ENCODE measurements at places on chromosomes 7 and 10.

GRCh38 chr10:73537288-73537687 is 41.5 kb upstream of the PPP3CB start:
- DNase-seq: peak; percentile 21

DNA sequence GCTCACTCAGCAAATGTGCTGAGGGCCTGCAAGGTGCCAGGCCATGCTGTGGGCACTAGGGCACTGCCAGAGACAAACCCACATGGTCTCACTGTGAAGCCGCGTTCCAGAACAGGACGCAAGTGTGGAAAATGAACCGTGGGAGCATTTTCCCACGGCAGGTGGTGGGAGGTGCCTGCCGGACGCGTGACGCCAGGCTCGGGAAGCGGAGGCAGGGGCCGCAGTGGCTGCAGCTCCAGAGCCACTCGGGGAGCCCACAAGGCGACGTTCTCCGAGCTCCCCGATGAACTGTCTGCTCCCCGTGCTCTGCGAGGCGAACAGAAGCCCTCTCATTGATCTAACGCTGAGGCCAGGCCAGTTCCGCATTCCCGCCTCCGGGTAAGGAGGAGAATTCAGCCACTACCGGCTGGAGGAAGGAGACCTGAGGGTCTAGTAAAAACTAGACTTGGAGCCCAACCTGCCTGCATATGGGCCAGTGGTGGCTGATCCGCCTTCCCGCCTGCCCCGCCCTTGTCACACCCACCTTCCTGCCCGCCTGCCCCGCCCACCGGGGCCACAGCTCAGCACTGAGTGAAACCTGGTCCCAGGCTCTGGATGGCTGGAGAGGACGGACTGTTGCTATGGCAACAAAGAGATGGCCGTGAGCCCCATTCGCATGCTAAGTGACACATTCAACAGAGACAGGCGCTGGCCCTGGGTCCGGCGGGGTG is 13.1 kb downstream of the ADGRA1 start:
- no peak for DNase-seq

- no peak for DNase-seq
These were observed 76.1 kb downstream of the PROSER2 start for GRCh38 chr10:11899067-11899876.

GRCh38 chr7:155490697-155491628 is 33.0 kb downstream of the EN2 start:
- peak; percentile 33 for DNase-seq

GRCh38 chr7:127476618-127477017 is 84.1 kb upstream of the ZNF800 start:
- no peak for DNase-seq

GRCh38 chr10:130048081-130048480 is 62.5 kb downstream of the C10orf143 start:
- no peak for DNase-seq

DNA sequence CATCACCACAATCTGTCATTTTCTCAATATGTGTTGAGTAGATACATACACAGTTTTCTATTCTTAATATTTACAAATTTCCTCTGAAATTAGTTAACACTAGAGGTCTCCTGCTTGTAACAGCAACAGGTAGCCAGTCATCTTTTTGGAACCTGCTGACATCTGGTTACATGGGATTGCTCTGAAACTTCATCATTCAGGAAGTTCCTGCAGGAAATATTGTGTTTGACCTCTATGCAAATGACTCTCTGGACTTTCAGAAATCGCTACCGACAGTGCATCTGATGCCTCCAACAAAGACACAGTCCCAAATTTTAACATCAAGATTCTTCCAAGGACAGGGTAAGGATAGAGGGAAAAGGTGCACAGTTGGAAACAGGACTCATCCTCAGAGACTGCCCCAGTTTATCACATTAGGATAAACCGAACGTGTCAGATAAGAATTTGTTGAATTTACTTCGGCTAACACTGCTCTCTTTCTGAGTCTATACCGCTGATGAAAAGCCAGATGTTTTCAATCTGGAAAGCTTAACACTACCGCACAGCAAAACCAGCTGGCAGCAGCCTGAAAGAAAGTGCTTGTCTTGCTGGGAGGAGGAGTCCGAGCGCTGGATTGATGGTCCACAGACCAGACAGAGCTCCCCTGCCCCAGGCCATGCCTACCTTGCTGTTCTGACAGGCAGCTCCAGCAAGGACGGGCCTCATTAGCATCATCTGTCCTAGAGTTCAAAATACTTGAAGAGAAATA is 633.4 kb downstream of the PARD3 start:
- DNase-seq: no peak

GRCh38 chr7:44460325-44460724 is 30.1 kb downstream of the NUDCD3 start:
- DNase-seq: peak; percentile 74

DNA sequence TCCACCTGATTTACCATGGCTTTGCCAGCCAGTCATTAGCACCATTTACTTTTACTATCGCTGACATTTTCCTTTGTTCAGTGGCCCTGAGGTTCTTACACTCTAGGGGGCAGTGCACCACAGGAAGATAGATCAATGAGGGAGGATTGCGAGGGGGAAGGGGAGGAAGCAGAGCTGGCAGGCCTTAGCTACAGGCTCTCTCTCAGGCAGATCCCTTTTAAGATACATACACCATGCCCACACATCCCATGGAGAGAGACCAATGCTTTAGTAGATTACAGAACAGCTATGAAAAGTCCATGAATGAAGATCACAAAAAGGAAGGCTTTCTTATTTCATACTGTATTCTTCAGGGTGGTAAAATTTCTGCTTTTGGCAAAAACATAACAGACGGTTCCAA is 47.4 kb downstream of the DENND11 start:
- peak; percentile 72 for DNase-seq

DNA sequence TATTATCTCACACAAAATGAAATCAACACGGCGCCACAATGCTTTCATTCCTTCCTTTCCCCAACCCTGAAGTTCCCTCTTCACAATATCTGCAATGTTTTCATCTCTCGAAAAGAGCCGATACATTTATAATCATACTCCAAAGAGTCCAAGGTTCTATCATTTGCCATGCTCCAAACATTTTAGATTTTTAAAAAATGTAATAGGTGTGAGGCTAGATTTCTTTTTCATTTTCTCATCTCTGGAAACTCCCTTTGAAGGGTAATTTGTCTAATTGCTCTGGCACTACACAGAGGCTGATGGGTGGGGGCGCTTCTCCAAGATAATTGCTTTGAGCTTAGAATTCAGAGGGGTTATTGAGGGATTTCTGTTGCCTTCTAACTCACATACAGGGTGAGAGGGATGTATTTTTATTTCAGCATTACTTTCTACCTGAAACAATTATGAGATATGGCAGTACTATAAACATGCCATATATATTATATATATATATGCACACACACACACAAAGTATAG is 4.9 kb downstream of the DLX5 start:
- DNase-seq: no peak

GRCh38 chr10:126669168-126669567 is 1.3 kb downstream of the C10orf90 start:
- DNase-seq: no peak

DNA sequence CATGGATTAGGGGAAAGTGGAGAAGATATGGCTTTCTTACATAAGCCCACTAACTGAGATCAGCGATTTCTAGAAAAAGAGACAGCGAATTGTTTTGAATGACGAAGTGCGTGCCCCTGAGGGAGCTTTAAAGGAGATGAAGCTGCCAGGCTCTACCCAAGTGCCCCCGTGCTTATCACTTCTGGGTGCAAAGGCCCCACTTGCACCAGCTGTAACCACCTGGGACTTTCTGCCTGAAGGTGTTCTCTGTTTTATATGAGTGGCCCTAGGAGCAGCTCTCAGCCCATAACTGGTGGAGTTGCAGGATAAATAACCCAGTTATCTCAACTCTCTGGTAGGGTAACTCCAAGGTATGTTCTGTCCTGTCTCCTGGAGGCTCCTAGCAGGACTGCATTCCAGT is 20.4 kb upstream of the CARD11 start:
- DNase-seq: no peak

DNA sequence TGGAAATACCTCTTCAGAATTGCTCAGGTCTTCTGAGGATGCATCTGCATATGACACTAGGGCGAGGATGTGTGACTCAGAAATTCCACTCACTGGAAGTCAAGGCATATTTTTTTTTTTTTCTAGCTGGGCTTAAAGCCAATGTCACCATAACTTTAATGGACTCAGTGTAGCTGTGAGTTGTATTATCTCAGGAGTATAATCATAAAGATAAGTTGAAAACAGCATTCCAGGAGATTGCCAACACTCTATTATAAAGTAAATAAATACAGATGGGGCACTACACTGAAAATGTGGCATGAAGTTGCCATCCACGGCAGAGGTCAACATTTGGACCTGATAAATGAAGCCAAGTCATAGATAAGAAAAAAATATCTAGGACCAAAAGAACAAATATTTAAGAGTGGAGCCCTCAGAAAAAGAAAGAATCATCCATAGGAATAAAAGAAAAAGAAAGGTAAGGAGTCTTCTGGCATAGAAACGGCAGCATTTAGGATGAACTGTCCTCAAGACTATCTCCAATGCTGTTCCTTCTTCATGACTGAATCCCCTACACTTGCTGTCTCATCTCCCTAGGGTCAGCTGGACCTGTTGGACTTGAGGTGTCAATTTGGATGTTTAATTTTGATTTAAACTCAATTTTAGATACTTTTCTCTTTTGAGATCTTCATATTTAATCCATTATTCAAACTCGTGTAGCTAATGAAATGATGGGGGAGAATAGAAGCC is 72.9 kb upstream of the CAV2 start:
- no peak for DNase-seq

DNA sequence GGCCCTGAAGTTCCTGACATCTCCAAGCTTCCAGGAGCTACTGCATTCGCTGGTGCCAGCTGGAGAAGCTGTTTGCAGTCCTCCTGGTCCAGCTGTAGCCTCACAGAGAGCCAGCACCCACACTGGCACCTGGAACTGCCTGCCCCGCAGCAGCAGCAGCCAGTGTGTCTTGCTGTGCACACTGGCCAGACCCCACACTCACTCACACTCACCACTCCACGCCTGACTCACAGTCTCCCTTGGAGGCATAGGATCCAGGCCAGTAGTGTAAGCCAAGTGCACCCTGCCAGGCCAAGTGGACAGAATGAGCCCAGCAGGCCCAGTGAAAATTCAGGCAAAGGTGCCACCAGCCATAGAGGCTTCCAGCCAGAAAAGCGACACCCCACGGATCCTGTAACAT is 566.3 kb downstream of the GRM8 start:
- no peak for DNase-seq

DNA sequence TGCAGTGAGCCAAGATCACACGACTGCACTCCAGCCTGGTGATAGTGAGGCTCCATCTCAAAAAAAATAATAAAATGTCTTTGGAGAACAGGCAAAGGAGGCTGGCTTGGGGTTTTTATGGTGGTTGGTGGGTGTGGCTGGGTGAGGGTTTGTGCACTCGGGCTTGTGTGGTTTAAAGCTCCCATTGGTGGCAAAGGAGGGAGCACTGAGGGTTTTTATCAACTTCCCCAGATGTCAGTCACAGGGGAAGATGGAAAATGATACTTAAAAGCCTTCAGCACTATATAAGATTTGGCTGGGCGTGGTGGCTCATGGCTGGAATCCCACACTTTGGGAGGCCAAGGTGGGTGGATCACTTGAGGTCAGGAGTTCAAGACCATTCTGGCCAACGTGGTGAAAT is 16.3 kb upstream of the RNF216 start:
- peak; percentile 5 for DNase-seq

- DNase-seq: no peak
These were observed 59.5 kb upstream of the TM9SF3 start for GRCh38 chr10:96646301-96646700.

GRCh38 chr10:108582387-108582786 is 1340.9 kb downstream of the XPNPEP1 start:
- DNase-seq: no peak

DNA sequence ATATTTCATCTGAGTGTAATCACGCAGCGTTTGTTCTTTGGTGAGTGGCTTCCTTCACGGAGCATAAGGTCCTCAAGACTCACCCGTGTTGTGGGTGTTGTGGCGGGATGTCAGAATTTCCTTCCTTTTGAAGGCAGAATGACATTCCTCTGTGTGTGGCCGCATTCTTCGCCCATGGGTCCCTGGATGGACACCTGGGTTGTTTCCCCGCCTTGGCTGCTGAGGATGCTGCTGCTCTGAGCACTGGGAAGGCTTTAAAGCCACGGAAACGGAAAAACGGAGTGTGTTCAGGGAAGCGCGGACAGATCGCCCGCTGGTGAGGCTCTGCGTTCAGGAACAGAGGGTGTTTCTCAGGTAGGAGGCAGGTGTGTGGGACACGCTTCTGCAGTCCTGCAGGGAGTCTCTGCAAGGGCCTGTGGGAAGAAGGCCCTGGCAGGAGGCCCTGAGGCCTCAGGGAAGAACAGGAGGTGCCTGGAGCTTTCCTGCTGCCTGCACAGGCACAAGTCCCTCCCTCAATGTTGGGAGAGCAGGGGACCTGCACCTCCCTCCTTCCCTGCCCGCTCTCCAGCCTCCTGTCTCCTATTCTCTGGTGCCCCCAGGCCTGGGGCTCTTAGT is 35.7 kb upstream of the SHH start:
- DNase-seq: no peak

DNA sequence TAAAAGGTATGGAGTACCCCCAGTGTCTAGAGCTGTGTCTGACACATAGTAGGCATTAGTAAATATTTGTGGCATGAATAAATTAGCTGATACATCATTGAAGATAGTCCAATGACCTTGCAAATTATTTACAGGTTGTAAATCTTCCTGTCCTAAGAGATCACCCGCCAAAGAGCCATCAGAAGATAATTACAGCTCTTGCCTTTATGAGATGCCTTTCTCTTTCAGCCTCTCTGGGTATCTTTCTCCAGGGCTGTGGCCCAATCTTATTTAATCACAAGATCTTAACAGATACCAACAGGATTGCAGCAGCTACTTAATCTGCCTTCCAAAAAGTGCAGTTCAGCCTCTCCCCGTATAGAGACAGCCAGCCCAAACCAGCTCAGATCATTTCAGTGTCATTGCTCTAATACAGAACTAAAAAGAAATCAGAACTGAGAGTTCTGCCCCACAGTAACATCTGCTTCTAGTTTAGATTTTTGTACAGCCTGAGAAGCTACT is 41.5 kb downstream of the MYOF start:
- DNase-seq: no peak

- DNase-seq: peak; percentile 13
These were observed 109.2 kb downstream of the SND1 start for GRCh38 chr7:127761196-127761595.

- no peak for DNase-seq
These were observed 63.6 kb downstream of the TES start for GRCh38 chr7:116273918-116274301.

- DNase-seq: peak; percentile 39
These were observed 29.8 kb downstream of the MTURN start for GRCh38 chr7:30164567-30164966.

- no peak for DNase-seq
These were observed 136.7 kb downstream of the NEBL start for GRCh38 chr10:20760460-20760859.

- DNase-seq: no peak
These were observed 12.7 kb downstream of the ADCY1 start for GRCh38 chr7:45586542-45587520.

DNA sequence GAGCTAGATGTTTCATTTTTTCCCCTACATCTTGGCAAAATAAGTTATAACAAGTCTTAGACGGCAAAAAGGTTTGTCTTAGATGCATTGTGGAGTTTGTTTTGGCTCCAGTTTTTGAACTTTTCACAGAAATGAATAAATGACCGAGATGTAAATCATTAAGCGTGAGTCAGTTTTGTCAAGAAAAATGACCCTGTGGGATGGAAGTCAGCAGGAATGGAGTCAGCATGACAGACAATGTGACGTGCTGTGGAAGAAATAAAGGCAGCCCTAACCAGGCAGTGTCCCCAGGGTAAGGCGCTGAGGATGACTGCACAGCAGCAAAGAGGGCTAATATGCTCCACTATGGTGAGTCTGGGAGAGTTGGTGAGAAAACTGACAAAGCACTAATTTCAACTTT is 163.2 kb downstream of the NOC3L start:
- no peak for DNase-seq

GRCh38 chr7:93475811-93476210 is 98.7 kb downstream of the CALCR start:
- DNase-seq: no peak

Measured in CD4-positive, alpha-beta T cell treated with Interleukin-12 subunit alpha and Interleukin-12 subunit beta, for 1 hour (primary cell).